ENCODE measurements at places on chromosomes 5 and 9.

- peak; percentile 80 for DNase-seq
Observed at GRCh38 chr5:132500931-132501628, 10.5 kb upstream of the IRF1 start.

DNA sequence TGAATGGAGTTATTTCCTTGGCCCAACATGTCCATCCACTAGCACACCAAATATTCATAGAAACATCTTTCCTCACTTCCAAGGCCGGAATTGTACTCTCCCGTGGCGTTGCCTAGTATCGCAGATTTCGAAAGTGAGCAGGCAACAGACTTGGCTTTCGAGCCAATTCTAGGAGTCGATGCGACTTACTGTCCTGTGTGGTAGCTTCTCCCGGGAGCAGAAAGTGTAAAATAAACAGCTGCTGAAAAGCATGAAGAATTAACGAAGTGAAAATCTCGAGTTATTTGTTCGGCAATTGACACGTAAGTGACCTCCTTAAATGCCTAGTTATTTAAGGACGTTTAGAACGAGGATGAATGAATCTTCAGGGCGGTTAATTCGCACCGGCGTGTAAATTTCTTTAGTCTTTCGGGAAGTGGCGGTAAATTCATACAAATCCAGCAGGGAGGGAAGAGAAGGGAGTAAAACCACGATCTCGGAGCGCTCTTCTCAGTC is 449 bp upstream of the PCSK5 start:
- no peak for DNase-seq

DNA sequence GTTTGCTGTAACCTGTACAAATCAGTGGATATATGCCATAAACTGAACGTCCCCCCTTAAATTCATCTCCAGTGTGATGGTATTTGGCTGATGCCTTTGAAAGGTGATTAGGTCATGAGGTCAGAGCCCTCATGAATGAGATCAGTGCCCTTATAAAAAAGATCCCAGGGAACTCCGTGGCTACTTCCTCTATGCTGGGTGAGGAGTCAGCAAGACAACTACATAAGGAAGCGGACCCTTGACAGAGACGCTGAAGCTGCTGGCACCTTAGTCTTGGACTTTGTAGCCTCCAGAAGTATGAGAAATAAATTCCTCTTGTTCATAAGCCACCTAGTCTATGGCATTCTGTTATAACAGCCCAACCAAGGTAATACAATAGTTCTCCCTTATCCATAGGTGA is 215.1 kb upstream of the ZNF608 start:
- DNase-seq: no peak

DNA sequence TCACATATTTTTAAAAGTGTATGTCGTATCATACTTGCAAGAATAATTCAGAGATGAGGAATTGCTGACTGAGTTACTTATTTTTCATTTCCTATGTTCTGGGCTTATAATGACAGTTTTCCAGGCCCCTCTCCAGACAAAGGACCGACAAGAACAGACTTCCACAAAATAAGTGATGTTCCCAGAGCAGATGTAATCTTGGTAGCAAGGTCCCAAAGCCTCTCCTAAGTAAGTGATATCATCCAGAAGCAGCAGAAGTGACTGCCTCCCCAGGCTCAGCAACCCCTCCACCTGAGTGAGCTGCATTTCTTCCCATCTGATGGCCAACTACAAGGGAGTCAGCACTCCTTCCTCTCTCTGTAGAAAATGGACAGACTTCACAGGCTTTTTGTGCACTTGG is 57.1 kb downstream of the SEMA6A start:
- DNase-seq: no peak

- no peak for DNase-seq
Observed at GRCh38 chr5:179729727-179730126, 2.9 kb upstream of the MAML1 start.

- DNase-seq: no peak
Observed at GRCh38 chr5:143056339-143056704, 286.1 kb downstream of the ARHGAP26 start.

DNA sequence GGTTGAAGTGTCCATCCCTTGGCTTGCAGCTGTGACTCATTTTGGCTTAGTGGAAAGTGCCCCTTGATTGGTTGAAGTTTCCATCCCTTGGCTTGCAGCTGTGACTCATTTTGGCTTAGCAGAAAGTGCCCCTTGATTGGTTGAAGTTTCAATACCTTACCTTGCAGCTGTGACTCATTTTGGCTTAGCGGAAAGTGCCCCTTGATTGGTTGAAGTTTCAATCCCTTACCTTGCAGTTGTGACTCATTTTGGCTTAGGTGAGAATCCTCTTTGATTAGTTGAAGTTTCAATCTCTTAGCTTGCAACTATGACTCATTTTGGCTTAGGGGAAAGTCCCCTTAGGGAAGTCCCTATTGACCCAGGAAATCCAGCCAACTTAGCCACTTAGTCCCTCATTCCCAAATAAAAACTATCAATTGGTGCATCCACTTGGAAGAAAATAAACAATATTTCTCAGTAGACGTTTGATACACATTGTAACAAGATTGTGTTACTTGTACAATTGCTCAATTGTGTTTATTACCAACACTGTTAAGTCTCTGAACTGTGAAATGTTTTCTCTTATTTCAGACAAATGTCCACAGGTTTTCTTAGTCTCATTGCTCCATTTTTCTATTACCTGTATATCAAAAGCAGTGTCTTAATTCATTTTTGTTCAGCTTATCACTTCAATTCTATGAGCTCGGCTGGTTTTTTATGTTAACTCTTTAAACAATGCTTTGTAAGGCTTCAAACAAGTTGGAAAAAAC is 2308.8 kb upstream of the ACO1 start:
- no peak for DNase-seq

GRCh38 chr9:134358026-134358661 is 31.9 kb downstream of the RXRA start:
- DNase-seq: no peak

DNA sequence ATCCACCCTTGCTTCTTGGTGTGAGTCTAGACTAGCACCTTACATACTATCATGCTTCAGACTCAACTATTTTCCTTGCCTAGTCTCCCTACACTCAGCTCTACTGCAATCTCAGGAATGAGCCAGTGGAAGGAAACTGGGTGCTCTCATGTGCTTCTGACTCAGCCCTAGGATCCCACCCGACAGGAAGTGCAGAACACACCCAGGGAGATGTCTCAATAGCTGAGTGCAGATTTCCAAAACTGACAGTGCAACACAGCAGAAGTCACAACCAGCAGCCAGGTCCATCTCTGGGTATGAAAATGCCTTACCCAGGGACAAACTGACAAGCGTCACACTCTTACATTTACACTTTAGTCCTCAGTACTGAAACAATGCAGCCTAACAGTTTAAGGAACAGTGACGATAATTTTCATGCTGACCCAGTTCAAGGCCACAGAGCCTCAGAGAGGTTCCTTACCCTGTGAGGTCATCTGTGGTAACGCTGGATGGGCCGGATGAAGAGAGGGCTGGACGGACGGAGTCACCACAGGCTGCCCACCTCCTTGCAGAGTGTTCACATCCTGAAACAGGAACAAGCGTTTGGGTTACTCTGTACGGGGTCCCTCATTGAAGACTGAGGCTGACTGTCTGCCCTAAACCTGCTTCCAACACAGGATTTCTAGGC is 33.0 kb downstream of the FKBP15 start:
- DNase-seq: no peak

GRCh38 chr9:128943832-128944620 is 3.4 kb downstream of the DOLK start:
- no peak for DNase-seq

- no peak for DNase-seq
Observed at GRCh38 chr9:87386490-87387025, 111.1 kb upstream of the DAPK1 start.

- no peak for DNase-seq
Observed at GRCh38 chr5:59236986-59237385, 654.1 kb downstream of the RAB3C start.

DNA sequence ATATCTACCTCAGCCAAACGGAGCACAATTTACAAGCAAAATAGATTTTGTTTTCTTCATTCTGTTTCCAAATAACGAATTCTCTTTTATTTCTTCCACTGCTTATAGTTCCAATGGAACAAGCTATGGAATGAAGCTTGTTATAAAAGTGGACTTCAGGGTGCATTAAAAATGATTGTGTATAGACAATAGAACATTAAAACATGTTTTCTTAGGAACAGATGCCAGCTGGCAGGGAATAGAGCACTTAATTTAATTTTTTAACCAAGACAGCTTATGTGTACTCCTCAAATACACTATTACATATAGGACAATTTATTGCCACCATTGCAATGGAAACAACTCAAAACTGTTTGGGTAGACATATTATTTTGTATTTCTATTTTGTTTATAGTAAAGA is 860.1 kb upstream of the TYRP1 start:
- no peak for DNase-seq

DNA sequence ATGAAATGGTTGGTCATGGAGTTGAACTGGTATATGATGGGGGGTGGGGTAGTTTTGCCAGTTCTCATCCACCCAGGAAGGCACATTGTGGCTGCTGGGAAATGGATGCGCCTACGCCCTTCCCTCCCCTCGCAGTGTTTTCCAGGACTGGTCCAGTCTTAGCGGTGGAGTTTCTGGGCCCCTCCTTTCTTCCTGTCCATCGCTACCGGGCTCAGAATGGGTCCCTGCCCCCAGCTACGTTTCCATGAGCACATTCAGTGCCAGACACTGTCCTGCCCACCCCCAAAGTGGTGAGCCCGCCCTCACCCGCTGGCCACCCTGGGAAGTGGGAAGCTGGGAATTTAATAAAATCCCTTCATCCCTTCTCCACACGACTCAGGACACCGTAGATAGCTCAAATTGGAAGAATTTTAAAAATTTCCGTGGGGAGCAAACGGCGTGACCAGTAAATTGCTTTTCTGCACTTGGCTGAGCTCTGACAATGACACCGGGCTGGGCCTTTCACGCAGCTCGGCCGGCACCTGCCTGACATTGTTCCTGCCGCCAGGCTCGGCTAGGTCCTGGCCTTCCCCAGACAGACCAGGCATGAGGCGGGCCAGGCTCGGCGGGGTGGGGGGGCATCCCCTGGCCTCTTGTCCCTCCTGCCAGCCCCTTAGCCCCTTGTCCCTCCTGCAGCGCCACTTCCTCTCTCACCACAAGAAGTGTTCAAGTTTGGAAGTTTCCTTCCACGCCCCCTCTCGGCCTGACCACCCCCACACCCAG is 3.6 kb downstream of the FGF18 start:
- DNase-seq: no peak

- no peak for DNase-seq
Observed at GRCh38 chr5:44727100-44727499, 81.6 kb upstream of the MRPS30 start.

GRCh38 chr5:156716591-156717380 is 133.3 kb upstream of the PPP1R2B start:
- no peak for DNase-seq

DNA sequence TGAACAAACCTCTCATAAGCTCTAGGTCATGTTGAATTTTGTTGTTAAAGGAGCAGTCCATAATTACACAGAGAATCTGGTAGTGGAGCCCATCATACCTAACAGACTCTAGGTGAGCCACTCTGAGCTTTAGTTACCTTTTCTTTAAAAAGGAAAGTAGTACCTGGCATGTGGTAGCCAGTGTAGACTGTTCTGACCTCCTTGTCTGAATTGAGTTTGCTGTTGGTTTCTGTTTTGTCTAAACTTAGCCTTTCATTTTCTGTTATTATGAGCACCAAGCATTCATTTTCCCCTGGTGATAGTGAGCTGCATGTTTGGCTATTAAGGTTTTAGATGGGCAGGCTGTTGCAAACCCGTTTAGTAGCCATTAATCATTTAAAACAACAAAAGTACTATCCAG is 112.2 kb downstream of the MAST4 start:
- no peak for DNase-seq

GRCh38 chr9:37146410-37146809 is 26.0 kb downstream of the ZCCHC7 start:
- DNase-seq: peak; percentile 63

DNA sequence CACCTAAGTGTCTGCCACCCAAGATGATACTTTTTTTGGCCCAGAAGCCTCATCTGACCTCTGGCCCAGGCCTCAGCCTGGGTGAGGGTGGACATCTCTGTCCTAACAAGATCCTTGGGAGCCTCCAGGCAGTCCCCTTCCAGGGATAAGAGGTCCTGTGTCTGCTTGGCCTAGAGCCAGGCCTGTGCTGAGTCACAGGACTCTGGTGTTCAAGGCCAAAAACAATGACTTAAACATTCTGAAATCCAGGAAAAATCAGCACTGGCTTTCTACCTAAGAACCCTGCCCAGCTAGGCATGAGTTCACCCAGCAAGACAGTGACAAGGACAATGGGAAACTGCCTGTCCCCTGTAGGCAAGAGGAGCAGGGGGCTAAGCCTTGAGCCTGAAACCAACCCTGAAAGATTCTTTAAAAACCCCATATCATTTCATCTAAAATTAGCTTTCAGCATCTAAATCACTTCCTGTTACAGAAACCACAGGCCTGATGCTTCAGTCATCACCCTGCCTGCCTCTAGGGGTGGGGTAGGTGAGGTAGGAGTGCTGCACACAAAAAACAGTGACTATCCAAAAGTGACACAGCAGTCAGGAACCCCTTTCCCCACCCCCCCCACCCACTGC is 29.9 kb downstream of the CSF2 start:
- peak; percentile 56 for DNase-seq

DNA sequence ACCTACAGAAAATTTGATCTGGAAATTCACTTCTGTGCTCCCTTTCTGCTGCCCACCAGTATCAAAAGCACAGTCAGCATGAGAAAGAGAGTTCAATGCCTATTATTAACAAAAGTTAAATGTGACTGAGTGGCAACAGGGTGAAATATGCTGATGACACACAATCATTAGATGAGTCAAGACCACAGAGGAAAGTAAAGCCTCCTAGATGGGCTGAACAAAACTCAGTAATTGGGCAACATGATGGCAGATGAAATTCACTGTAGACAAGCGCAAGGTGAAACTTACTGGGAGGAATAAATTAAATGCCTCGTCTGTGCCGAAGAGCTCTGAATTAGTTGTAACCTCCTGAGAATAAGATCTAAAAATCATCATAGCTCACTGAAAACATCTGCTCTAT is 752.8 kb downstream of the IRX1 start:
- no peak for DNase-seq

- no peak for DNase-seq
Observed at GRCh38 chr9:81562231-81563019, 126.9 kb downstream of the TLE1 start.

All from CD4-positive, CD25-positive, alpha-beta regulatory T cell (primary cell).